GM04503 (cell line): ENCODE measurements at places on chromosomes 7 and 10.

GRCh38 chr7:82268632-82269031 lies 174.9 kb downstream of the CACNA2D1 start:
- DNase-seq: no peak

GRCh38 chr7:119270045-119270464 lies 1002.9 kb upstream of the KCND2 start:
- no peak for DNase-seq

DNA sequence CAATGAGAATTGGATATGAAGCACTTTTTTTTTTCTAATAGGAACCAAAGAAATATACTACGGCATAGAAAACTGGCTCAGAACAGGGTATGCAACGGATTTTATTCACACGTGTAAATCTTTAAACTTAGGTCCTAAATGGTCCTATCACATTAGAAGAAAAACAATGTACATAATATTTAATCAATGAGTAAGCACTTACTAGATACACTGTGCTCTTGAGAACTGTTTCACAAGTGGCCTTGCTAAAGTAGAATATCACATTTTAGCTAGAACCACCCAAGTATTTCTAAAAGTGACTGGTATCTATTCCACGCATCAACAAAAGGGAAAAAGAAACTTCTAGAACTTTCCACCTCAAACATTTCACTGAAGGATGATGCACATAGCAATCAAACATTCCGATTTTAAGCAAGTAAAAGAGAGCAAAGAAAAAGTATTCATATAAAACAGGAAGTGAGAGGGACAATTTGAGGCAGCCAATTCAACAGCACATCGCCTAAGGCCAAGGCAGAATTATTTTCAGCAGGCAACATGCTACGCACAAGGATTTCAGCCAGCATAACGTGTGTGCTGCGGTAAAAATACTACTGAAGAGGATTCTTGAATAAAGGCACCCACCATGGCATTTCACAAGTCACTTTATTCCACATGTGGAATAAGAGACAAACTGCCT lies 55.8 kb downstream of the PARD3 start:
- no peak for DNase-seq

- DNase-seq: no peak
These were observed 154.3 kb downstream of the SEMA3E start for GRCh38 chr7:83494683-83495082.

DNA sequence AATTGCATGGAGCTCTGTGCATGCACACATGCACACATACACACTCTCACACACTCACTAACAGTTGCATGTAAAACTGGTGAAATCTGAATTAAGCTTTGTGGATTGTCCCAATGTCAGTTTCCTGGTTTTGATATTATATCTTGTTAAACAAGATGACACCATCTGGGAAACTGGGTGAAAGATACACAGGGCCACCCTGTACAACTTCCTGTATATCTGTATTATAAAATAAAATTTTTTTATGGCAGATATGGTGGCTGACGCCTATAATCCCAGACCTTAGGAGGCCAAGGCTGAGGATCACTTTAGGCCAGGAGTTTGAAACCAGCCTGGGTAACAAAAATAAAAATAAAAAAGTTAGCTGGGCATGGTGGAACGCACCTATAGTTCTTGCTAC lies 87.4 kb downstream of the PTPN20 start:
- no peak for DNase-seq

- no peak for DNase-seq
These were observed 201.5 kb downstream of the LRMDA start for GRCh38 chr10:75632805-75633462.
